ENCODE measurements at places on chromosomes 2 and 18.

GRCh38 chr2:107964185-107964584 lies 22.1 kb upstream of the SLC5A7 start:
- DNase-seq, result no peak

DNA sequence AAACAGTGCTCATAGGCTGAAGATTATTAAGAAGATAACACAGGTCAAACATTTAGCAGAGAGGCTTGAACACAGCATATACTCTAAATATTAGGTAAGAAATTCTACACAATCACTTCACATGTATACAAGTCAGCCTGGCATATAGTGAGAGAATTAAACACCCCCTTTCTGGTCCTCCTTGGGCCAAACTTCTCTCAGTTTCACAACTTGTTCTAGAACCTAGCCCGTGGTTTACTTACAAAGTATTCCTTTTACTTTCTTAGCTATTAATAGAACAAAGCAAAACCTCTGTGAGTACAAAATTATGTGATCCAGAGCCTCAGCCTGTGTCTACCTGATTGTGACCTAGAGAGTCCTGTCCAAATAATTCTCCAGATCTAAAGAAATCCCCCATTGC lies 562.8 kb downstream of the TNS1 start:
- no peak for DNase-seq

DNA sequence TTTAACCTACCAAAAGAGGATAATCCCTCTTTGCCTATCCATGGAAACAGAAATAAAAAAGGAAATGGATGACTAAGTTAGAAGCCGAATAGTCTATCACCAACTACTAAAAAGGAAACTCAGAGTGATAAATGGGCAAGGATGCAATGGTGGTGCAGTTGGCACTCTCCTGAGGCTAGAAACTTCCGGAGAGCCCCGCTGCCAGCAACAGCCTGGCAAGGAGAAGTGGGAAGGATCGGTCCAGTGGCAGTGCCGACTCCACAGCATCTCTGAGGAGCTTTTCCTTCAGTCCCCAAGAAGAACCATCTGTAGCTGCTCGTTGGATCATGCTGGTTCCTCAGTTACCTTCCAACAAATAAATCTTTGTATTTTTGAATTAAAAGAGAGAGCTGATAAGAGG lies 74.7 kb downstream of the DPP4 start:
- no peak for DNase-seq

- no peak for DNase-seq
Measured at GRCh38 chr18:60413944-60414547, 41.5 kb upstream of the MC4R start.

DNA sequence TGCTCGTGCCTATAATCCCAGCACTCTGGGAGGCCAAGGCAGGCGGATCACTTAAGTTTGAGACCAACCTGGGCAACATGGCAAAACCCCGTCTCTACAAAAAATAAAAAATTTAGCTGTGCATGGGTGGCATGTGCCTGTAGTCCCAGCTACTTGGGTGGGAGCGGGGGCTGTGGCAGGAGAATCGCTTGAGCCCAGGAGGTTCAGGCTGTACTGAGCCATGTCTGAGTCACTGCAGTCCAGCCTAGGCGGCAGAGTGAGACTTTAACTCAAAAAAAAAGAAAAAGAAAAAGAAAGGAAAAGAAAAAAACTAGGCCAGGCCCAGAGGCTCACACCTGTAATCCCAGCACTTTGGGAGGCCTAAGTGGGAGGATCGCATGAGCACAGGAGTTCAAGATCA lies 30.8 kb downstream of the TWSG1 start:
- no peak for DNase-seq

DNA sequence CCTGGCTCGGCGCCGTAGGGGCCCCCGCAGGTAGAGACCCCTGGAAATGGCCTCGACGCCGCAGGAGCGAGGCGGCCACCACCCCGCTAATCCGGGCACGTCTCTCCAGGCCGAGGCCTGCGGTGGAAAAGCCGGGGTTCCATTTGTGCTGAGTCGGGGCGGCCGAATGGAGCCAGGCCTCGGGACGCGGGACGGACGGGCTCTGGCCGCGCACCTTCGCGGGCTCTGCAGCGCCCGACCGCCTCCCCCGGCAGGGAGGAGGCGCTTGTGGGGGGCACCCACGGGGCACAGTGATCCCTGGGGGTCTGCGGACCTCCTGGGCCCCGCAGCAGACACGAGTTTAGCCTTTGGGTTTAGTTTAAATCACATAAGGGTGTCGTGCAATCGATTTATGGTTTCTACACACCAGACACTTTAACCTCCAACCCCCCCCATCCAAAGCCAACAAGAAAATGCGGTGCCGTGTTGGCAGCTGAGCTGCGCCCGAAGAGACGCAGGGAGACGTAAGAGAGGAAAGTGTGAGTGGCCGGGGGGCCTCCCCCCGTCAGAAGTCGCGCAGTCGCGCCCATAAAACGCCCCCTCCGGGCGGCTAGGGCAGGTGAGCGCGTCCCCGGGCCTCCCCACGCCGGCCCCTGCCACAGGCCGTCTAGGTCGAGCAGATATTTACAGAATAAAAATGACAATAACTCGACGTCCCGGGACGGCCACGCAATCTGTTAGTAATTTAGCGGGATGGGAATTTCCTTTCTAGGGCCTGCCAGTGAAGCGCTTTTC lies 1.0 kb upstream of the NFATC1 start:
- DNase-seq, result peak; percentile 50

- peak; percentile 58 for DNase-seq
Measured at GRCh38 chr18:9971313-9971920, 57.6 kb downstream of the VAPA start.

DNA sequence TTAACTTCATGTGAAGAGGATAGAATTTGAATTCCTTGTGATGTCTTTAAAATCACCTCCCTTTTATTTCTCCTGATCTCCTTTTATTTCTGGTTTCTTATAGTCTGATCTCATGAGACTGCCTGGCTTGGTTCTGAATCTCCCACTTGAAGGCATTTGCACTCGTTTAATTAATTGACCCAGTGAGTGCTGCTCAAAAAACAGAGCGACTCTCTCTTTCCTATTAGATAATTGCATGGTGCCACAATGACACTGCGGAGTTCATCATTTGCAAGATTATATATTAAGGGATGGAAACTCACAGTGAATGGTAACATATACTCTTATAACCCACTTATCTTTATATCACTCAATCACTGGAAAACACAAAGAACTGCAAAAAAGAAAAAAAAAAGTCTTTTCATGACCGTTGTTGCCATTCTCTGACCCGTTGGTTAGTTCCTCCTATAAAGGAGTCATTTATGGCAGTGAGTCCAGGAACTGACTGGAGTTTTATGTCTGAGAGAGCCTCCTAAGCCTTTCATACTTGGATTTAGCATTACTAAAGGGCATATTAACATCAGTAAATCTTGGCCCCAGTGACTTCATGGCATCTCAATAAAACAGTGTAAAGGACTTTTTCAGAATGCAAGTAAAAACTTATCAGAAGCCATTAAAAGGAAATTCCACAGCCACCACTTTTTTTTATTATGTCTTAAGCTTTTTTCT lies 103.3 kb upstream of the EPHA4 start:
- DNase-seq, result no peak

DNA sequence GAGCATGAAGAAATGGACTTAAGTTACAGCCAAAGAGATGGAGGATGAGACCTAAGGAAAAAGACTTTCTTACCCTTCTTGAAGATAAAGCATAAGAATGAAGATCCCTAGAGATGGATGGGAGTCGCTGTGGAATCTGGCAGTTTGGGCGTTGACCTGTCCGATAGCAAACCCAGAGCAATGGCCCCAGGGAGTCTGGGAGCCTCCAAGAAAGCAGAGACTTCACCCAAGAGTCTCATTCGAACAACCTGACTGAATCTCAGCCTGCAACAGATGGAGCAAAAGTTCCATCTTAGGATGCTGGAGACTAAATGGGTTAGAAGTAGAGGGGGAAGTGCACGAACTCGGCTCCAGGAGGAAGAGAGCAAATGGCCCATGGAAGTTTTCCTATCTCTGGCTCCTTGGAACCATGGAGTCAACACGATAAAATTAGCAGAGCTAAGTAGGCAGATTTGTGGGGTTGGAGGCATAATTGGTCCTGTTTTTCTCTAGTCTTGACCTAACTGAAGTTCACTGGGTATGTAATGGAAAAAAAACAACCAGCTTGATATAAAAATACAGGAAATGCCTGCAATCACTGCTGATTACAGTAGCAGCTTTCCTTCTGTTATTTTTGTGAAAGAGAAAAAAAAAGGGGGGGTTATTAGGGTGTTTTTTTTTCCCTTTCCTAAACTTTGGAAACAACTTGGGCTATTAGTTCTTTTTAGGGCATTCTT lies 178.4 kb upstream of the EPAS1 start:
- no peak for DNase-seq

- DNase-seq, result peak; percentile 31
Measured at GRCh38 chr2:159226059-159226461, 60.4 kb downstream of the WDSUB1 start.

GRCh38 chr2:65863713-65864112 lies 431.3 kb upstream of the SPRED2 start:
- no peak for DNase-seq

All from effector memory CD8-positive, alpha-beta T cell (primary cell).